ENCODE measurements at places on chromosomes 1 and 21.

DNA sequence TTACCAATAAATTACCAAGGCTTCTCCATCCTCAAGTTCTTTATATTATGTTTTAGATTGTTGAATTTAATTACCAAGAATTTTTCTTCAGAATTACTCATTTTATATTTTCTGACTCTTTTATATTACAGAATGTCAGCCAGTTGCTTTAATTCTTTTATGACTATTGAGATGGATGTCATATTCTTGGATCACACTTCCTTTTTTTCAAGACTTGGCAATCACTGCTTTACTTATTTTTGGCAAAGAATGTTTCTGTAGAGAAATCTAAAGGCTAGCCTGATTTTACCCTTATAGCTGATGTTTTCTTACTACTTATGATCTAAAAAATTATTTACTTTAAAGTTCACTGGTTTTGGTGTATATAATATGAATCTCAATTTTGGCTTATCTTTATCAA lies 721.1 kb upstream of the TMPRSS15 start:
- no peak for DNase-seq

- DNase-seq = no peak
These were observed 33.5 kb upstream of the C1orf53 start for GRCh38 chr1:197868751-197869489.

DNA sequence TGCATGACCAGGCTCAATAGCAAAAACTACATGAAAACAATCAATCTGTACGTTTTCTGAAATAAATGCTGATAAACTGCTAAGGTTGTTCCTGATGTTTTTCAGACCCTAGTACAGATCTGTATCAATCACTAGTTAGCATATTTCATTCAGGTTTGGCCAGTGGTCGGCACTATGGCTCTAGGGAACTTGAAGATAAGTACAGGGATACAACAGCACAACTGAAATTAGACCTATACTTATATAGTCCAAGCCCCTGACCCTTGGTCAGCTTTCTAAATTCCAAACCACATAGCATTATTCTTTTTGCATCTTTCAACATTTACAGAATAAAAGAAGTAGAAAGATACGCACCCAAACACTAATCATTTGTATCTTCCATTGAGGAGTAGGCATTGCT lies 142.7 kb downstream of the PLPPR4 start:
- no peak for DNase-seq

DNA sequence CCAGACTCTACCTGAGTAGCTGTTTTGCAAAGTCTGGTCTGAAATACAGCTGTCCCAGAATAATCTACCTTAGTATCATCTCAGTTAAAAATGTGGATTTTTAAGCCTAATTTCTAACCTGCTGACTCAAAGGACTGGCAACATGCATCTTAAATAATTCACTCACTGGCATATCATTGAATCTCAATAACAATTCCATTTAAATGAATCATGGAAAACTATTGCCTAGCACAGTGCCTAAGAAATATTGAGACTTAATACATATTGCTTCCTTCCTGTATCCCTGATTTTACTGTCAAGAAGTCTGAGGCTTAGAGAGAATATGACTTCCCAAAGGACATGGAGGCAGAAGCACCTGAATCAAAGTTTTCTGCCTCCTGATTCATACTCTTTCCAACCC lies 3.1 kb downstream of the CCDC190 start:
- no peak for DNase-seq

- no peak for DNase-seq
These were observed 198.6 kb downstream of the GRIK3 start for GRCh38 chr1:36835696-36836095.

DNA sequence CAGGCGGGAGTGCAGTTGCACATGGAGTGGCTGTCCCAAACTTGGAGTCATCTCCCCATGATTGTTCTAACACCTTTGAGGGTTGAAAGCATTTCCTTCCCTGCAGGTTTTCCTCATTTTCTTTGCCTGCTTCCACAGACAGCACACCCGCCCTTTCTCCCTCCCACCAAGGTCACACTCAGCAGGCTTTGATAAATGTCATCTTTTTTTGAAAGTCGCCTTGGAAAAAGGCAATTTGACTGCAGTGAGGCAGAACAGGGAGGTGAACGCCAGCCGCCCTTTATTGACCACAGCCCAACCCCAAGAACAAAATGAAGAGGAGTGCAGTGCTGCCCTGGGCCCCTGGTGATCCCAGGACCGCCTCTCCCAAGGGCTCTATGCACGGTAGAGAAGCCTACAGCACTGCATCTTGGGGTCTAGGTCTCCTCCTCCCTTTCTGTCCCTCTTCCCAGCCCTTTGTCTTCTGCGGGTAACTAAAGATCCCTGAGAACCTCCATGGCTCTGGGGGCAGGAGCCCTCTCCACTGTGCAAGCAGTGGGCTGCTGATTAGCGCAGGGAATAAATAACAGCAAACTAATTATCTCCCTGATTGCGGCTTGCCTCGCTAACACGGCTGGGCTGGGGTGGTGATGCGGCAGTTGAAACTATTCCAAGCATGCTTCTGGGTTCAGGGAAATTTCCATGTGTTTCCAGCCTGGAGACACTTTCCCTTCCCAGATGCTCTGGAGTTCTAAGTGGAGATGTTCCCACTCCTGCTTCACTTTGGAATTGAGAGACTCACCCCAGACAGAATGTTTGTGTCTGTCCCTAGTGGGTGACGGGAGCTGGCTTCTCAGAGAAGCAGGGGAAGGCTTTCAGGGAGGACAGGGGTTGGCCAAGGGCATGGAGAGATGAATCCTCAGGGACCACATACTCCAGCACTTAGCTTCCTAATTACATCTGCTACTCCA lies 11.8 kb upstream of the AMIGO1 start:
- DNase-seq = no peak

Measured in activated CD4-positive, alpha-beta T cell treated with anti-CD3 and anti-CD28 coated beads for 1 hour (primary cell).